Chondrocyte (in vitro differentiated cells): ENCODE measurements at places on chromosomes 5 and 9.

DNA sequence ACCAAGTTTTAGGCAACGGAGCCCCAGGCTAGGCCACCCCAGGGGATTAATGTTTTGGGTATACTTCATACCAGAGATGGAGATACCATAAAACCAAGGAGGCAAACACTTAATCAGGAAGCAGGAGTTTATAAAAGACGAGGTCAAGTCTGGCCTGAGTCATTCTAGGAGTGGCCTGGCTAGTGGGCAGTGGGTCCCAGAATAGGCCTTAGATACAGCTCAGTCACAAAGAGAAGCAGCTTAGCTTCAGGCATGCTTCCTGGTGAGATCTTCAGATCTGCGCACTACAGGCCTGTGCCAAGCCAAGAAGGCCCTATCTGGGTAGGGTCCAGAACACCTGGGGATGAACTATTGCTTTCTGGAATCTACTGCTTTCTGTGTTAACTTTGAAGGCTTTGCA lies 20.6 kb upstream of the NR5A1 start:
- no peak for DNase-seq

- DNase-seq, result no peak
These were observed 345 bp upstream of the PRRC1 start for GRCh38 chr5:127517110-127517479.

DNA sequence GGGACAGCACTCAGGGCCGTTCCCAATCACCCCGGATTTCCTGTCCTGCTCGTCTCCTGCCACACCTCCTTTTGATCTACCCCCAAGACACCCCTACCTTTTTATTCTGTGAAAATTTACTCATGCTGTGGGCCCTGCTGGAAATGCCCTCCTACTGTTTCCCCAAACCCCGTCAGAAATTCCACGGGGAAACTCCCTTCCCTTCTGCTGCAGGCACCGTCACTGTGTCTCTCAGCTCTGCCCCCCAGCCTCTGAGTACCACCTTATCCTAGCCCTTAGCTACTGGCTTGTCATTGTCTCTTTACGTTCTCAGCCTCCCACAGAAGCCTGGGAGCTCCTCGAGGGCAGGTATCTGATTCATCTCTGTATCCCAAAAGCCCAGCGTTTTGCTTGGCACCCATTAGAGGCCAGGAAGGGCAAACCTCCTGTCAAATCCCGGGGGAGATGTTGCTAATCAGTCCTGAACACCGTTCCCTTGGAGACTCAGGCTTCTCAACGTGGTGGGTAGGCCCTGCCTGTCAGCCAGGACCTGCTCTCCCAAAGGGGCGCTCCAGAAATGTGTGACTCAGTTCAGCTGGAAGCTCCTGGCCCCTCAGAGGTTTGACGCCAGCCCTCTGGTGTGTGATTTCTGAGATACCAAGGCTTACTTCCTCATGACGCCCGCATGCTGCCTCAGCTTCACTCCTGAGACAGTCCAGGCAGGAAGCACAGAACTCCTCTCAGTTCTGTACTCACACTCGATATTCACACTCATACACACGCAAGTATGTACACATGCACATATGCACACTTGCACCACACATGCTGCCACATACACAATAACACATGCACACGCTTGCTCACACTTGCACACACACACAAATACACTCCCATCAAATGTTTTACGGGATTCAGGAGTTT lies 50.7 kb upstream of the GRHPR start:
- no peak for DNase-seq

DNA sequence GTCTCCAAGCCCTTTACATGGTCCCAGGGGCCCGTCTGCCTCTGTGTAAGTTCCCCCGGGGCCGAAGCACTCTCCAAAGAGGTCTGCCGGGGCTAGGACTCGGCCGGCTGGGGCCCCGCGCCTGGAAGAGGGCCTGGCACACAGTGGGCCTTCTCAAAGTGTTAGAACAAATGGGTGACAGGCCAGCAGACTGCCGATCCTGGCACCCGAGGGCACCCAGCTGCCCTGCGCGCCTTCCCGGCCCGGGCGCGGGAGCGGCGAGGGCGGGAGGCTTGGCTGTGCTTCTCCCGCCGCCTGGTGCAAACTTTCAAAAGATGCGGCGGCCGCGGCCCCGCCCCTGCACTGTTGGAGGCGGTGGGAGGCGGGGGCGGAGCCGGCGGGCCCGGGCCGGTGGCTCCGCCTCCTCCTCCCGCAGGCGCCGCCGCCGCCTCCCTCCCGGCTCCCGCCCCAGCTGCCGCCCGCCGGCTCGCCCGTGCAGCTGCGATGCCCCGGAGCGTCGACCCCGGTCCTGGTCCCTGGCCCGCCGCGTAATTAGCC lies at the start of gene NEURL1B:
TSS of gene NEURL1B (plus strand) at position 442 of the 537 bp plus-strand sequence. CDS start 144 bp downstream, outside the sequence.
- DNase-seq, result no peak

GRCh38 chr5:15321776-15322175 lies 178.2 kb upstream of the FBXL7 start:
- no peak for DNase-seq

- no peak for DNase-seq
These were observed 33.0 kb upstream of the SLC25A51 start for GRCh38 chr9:37936965-37937364.

DNA sequence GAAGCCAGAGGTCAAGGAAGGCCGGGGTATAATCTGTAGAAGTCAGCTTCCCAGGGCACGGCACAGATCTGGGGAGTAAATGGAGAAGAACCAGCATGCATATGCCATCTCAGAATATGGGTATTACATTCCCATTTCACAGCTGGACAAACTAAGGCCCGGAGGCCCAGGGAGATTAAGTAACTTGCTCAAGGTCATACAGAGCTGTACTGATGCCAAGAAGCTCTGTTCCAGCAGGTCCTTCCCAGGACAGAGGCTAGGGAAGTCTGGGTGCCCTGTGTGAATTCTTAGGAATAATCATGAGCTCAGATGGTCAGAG lies 19.2 kb downstream of the COL27A1 start:
- no peak for DNase-seq

- DNase-seq, result no peak
These were observed 160.5 kb downstream of the UNC13B start for GRCh38 chr9:35322075-35322885.

DNA sequence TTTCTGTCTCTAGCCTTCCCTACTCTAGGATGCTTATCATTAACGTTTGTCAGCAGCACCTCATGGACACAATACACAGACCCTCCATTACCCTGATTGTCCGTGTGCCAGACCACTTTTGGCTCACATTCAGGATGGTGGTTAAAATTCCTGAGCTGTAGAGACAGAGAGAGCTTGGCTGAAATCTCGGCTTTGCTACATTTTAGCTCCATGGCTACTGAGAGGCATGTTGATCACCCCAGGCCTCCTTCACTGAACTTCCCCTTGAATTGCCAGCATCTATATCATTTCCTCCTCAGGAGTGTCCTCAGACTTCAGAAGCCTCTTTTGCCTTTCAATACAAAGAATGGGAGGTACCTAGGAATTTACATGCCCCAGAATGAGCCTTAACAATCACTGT lies 104.7 kb upstream of the ISL1 start:
- DNase-seq, result no peak

- DNase-seq, result no peak
These were observed 61.7 kb upstream of the PSD2 start for GRCh38 chr5:139733698-139734538.

DNA sequence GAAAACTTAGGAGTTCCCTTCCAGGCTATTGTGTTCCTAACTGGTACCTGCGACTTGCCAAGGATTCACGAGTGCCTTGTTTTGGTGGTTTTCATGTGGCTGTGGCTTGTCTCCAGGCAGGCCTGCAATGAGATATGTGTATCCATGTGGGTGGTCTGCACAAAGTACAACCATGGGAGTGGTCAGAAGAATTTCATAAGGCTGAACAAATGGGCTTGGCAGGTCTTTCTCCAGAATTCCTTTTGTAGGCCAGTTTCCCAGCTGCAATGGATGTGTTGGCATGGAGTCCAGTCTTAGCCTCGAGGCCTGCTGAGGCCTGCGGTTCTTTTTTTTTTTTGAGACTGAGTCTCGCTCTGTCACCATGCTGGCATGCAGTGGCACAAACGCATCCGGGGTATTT lies 28.8 kb upstream of the MELK start:
- DNase-seq, result no peak

GRCh38 chr5:28014779-28015178 lies 976.4 kb upstream of the CDH9 start:
- no peak for DNase-seq

- no peak for DNase-seq
These were observed 54.3 kb downstream of the TENT4A start for GRCh38 chr5:6767481-6768063.

DNA sequence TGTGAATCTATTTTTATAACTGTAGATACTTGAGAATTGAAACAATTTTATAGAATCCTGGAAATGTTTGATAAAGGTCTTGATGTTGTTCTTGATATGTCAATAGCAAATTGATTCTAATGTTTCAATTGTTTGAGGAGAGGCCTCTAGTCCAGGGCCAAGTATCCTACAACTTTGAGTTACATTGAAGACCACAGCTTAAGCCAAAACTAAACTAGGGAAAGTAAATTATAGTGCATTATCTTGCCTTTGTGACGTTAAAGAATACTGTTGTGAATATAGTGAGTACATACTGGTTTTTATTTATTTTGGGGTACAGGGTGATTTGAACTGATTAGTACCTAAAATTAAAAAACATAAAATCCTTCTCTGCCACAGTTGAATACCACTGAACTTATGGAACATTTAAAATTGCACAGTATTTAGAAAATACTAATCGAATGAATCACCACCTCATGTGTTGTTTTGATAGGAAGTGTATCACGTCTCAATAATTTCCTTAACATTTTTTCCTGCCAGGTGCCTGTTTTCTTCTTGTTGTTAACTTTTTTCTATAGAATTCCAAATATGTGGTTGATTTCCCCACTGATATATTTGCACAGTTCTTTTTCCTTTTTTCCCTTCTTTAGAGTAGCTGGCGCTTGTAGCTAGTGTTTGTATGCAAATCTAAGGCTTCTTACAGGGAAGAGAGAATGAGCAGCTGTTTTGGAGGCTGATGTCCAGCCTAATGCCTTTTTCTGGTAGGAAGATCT lies 12.5 kb downstream of the ARHGEF28 start:
- DNase-seq, result no peak

- DNase-seq, result peak; percentile 38
These were observed 7.4 kb upstream of the CARD19 start for GRCh38 chr9:93088656-93089015.

DNA sequence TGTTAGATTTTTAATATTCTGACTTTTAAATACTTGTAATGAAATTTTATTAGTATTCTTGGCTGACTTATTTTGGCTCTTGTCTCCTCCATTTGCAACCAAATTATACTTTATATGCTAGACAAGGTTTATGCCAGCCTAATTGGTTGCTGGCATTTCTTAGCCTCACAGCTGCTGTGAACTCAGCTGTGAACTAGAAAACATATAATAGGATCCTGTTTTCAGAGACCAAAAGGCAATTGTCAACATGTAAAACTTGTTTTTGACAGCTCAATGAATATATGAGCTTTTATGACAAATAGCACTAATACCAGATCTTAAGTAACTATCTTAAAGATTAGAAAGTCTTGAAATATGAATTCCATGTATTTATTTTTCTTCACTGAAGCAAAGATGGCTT lies 25.9 kb downstream of the KIF2A start:
- no peak for DNase-seq

DNA sequence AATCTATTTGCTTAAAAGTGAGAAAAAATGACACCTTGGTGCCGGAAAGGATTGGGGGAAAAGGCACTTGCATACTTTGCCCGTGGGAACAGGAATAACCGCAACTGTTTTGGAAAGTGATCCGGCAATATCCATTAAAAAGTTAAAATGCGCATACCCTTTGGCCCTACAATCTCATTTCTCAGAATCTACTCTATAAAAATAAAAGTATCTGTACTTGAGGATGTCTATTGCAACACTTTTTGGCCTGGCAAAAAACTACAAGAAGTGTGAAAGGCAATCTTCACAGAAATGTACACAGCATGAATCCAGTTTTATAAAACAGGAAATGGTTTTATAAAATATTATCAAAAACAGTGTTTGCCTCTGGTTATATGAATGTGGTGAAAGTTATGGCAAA lies 58.3 kb upstream of the NFIL3 start:
- no peak for DNase-seq

DNA sequence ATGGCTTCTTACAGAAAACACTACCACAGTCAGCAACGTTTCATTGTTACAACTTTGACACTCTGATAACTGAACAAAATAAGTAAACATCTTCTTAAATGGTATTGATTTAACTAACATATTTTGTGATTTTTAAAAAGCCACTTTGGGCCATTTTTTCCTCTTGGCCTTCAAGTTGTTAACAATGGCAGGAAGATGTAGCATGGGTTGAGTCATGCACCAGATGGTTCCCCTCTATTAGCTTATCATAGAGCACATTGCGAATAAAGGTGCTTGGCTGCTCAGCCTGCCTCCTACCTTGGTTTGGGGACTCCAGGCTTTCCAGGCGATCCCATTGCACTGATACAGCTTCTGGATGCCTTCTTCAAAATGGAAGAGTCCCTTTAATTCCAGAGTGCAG lies 24.1 kb upstream of the CER1 start:
- no peak for DNase-seq

GRCh38 chr9:127612939-127613582 lies 984 bp downstream of the STXBP1 start:
- DNase-seq, result peak; percentile 72

DNA sequence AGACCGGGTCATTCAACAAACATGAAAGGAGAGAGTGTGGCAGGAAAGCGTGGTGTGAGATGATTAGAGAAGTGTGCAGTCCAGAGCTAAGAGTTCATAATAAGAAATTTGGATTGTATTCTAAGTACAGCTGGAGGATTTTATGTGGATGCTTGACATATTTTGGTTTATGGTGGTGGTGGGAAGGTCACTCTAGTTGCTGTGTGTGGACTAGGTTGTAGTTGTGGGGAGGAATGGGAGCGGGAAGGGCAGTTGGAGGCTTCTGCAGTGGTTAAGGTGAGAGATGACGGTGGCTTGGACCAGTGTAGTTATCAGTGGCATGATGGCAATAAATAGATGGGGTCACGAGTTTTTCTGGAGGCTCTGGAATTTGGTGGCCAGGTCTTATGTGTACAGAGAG lies 45.7 kb upstream of the GPR151 start:
- DNase-seq, result no peak

DNA sequence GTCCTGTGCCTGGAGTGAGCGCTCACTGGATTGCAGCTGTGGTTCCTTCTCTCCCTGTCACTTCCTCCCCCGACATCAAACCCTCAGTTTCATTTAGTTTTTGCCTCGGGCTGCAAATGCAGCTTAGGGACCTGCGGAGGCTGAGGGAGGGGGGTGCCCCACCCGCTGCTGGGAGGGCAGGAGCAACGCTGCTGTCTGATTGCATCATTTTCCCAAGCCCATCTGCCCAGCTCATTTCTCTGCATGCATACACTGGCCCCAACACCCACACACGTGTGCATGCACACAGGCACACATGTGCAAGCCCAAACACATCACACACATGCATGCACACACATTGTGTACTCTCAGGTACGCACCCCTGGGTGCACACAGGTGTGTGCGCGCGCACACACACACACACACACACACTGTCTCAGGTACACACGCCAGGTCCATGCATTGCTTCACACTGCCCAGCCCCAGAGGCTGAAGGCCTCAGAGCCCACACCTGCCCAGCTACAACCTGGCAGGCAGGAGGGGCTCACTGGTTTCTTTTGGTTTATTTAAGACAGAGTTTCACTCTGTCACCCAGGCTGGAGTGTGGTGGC lies 3.4 kb downstream of the ASS1 start:
- DNase-seq, result no peak
